ENCODE measurements at places on chromosomes 2 and 18. TPM values are rescaled to one million over a fixed set of nuclear protein-coding genes. Genes with fewer than 3 reads are reported as not detected.
A peak's percentile ranks its signal among the peaks of the same experiment; 100 is the strongest.

DNA sequence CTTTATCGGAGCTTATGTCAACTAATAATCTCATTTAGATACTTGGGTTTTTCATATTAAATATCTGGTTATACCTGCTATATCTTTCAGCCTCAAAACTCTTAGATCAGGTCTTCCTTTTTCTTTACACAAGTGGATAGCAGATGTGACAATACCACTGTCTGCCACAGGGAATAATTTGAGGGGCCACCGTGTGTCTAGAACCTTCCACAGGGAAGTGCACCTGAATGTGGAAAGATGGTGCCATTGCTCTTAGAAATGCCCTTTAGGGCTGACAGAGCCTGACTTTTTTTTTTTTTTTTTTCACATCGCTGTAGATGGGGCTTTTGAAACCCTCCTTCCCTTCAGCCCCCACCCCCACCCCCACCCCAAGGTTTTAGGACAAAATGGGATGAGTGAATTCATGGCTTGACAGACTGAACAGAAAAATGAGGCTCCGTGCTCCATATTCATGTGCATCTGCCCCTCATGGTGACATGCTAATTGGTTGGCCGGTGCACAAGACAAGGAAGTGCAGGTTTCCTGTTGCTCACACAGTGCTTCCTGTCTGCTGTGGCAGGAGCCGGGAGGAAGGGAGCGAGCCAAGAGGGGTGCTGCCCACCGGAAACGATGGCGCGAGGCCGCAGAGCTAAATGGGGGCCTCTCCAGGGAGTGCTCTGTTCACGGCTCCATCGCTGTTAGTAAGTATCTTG is 246.0 kb downstream of the LDLRAD4 start:
- H3K27me3 ChIP-seq: no peaks in the 10 kb centered on the region
- DNase-seq: no peak

DNA sequence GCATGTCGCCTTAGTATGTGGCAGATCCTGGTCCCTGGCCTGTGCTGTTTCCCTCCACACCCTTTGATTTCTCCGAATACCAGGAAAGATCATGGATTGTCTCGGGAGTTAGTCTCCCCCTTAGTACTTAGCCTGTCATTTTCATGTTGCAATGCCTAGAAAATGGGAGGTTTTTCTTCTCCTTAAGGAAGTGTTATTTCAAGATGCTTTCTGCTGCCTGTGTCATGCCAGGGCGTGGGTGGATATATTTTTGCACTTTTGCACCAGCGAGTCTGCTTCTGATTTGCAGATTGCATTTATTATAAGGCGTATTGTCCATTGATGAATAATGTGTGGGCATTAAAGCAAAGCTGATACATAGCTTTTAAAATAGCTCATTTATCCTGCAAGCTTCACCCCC is 223.5 kb downstream of the NEDD4L start:
- no peaks in the 10 kb centered on the region for H3K27me3 ChIP-seq
- H3K27ac ChIP-seq: no peak overlapping the region
- peaks cover 20% of the 10 kb centered on the region for H3K4me1 ChIP-seq
- DNase-seq: no peak
- H3K4me3 ChIP-seq: no peak overlapping the region

- peaks cover 79% of the 10 kb centered on the region for H3K4me1 ChIP-seq
- no peaks in the 10 kb centered on the region for H3K36me3 ChIP-seq
- peak overlapping the region; percentile 43 for H3K4me3 ChIP-seq
- H3K27me3 ChIP-seq: no peaks in the 10 kb centered on the region
- peak overlapping the region; percentile 99 for H3K27ac ChIP-seq
These were observed 74.5 kb downstream of the LRRFIP1 start for GRCh38 chr2:237701859-237702390.

DNA sequence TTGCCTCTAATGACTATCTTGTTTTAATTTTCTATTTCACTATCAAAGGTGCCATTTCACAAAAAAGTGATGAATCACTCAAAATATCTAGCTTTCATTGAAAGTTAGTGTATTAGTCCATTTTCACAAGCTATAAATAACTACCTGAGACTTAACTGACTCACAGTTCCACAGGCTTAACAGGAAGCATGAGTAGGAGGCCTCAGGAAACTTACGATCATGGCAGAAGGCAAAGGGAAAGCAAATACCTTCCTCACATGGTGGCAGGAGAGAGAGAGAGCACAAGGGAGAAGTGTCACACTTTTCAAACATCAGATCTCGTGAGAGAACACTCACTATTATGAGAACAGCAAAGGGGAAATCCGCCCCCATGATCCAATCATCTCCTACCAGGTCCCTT is 1220.4 kb upstream of the ZEB2 start:
- no peaks in the 10 kb centered on the region for H3K36me3 ChIP-seq
- no peak overlapping the region for H3K27ac ChIP-seq
- 0 out of 2 replicates have a peak, but pooled peaks cover 7% of the 10 kb centered on the region for H3K4me1 ChIP-seq
- no peak overlapping the region for H3K4me3 ChIP-seq

- H3K36me3 ChIP-seq: no peaks in the 10 kb centered on the region
- no peak for DNase-seq
- no peaks in the 10 kb centered on the region for H3K4me1 ChIP-seq
- H3K27ac ChIP-seq: no peak overlapping the region
These were observed 54.0 kb upstream of the PPP1CB start for GRCh38 chr2:28697602-28698149.

- no peaks in the 10 kb centered on the region for H3K36me3 ChIP-seq
- H3K27ac ChIP-seq: no peak overlapping the region
- peak; percentile 62 for DNase-seq
- H3K27me3 ChIP-seq: no peaks in the 10 kb centered on the region
These were observed 20.3 kb upstream of the LAPTM4A start for GRCh38 chr2:20071397-20072383.

DNA sequence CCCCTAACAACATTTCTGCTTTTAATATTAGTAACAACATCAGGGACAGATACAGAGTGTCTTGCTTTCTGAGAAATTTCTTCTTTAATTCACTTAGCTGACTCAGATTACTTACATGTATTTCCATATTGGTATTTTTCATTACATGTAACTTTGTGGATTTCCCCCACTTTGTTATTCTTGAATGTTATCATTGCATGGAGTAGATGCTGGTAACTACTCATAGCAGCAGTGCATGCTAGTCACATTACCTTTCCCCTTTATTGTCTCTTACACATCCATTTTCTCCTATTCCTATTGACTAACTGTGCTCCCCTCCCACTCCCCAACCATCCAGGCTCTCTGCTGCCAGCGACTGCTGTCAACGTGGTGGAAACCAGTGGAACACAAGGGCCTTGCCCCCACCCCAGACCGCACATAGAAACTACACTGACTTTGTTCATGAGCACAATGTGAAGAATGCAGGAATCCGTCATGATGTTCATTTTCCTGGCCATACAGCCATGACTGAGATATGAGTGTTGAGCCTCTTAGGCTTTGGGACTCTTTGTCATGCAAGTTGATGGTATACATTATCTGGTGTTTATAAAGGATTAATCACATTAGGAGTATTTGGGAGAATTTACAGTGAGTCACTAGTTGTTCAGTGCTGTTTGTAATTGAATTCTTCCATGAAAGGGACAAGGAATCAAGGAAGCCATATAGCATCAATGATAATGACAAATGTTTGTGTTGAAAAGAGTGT is 91.0 kb downstream of the EPB41L5 start:
- no peak overlapping the region for H3K27ac ChIP-seq
- H3K4me3 ChIP-seq: no peak overlapping the region
- no peaks in the 10 kb centered on the region for H3K4me1 ChIP-seq
- H3K36me3 ChIP-seq: no peaks in the 10 kb centered on the region

DNA sequence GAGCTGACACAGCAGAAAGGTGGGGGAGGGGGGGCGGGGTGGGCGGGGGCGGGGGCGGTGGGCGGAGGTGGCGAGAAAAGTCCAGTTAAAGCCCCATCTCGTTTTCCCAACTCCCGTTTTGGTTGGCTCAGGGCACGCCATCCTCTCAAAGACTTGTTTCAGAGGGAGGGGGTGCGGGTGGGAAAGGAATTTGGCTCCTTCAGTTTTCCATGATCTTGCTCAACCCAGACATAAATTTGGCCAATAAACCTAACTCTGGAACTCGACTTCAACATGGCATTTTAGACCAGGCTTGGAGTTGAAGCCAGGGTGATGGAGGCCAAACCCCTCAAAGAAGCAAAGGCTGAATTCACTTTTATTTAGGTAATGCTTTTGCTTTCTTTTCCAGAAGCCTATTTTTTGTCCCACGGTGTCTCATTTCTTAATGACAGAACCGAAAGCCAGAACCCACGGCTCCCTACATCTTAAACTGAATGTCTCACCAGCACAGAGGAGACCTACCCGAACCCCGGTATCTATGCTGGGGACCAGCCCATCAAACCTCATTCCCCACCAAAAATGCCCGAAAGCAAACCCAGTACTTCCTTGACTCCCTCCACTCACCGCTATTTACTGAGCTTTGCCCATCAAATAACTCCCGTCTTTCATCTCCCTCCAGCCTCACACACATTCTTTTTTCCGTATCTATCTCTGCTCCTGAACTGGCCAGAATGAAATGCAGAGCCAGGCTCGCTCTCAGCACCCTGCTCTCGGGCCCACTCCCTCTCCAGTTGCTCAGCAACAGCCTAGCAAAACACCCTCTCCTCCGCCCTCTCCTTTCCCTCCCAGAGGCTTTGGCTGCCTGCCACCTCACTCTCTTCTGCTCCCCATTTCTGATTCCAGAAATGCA is 4.3 kb downstream of the IGFBP5 start:
- H3K27ac ChIP-seq: no peak overlapping the region
- H3K4me1 ChIP-seq: peaks cover 39% of the 10 kb centered on the region
- no peaks in the 10 kb centered on the region for H3K36me3 ChIP-seq
- DNase-seq: peak; percentile 81

- no peak for DNase-seq
- no peaks in the 10 kb centered on the region for H3K27me3 ChIP-seq
These were observed 14.8 kb upstream of the STEAP3 start for GRCh38 chr2:119208791-119209203.

- H3K27me3 ChIP-seq: peaks cover 11% of the 10 kb centered on the region
- DNase-seq: no peak
- H3K4me1 ChIP-seq: peaks cover 22% of the 10 kb centered on the region
- H3K27ac ChIP-seq: no peak overlapping the region
- no peaks in the 10 kb centered on the region for H3K36me3 ChIP-seq
These were observed 44.2 kb downstream of the TGIF1 start for GRCh38 chr18:3494245-3494526.

DNA sequence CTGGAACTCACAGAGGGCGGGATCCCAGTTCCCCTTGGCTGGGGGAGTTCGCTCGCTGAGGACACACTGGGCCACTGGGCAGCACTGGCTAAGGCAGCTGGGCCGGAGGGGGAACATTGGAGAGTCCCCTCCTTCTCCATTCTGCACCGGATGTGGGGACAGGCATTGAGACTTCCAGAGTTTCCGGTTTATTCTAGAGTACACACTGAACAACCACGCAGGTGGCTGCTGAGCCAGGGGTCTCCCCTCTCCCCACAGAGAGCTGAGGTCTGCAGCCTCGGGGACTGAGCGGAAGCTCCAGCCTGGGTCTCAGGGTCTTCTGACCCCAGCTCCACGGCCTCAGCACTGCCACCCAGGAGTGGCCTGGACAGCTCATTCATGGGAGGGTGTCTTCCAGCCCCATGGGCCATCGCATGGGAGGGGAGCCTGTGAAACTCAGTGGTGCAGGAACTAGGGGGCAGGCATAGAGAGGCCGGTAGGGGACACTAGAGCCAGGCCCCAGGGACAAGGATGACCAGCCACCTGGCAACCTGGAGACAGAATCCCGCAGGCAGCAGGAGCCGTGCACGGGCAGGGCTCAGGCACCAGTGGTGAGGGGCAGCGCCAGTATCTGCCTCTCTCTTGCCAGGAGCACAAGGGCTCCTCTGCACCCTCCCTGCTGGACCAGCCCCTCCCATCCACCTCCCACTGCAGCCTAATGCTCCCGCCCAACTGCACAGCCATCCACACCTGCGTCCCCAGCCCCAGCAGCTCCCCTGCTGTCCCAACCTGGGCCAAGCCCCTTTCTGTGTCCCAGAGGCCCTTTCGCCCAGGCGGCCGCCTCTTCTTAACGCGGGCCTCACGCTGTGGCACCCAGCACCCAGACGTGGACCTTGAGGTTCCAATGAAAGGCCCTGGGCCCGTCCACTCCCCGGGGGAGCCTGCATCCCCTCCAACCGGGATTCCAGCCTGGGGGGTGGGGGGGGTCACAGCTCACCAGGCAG is 45.1 kb upstream of the GPC1 start:
- H3K4me3 ChIP-seq: no peak overlapping the region
- H3K4me1 ChIP-seq: no peaks in the 10 kb centered on the region
- H3K27ac ChIP-seq: no peak overlapping the region
- no peak for DNase-seq
- no peaks in the 10 kb centered on the region for H3K27me3 ChIP-seq
- H3K36me3 ChIP-seq: no peaks in the 10 kb centered on the region

- H3K27me3 ChIP-seq: no peaks in the 10 kb centered on the region
- no peak for DNase-seq
- H3K36me3 ChIP-seq: no peaks in the 10 kb centered on the region
These were observed 510.0 kb upstream of the ZEB2 start for GRCh38 chr2:145029873-145030272.

DNA sequence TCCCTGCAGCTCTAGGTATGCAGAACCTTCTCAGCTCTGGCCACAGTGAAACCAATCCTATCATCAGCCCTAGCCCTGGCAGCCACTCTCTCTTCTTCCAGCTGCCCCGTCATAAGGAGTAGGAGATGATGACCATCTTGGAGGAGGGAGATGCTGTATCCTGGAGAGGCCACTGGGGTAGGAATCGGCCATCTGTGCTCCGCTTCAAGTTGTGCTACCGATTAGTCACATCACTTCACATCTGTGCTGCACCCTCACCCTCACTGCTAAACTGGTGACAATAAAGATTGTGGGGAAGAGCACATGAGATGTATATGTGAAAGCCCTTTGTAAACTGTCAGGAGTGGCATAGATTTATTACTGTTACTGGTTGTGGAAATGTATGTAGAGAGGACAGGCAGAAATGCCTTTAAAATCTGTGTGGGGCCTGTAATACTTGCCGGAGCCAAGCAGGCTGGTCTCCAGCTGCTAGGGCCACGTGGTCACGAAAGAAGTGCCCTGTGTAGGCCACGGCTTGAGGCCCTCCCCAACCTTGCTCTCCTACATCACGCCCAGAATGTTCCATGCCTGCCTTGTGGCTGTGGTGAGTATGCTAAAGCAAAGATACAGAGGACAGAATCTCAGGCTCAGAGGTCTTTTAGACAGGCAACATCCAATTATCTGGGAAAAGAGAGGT is 236.8 kb downstream of the CLIP4 start:
- H3K27me3 ChIP-seq: no peaks in the 10 kb centered on the region
- no peak overlapping the region for H3K27ac ChIP-seq
- no peak for DNase-seq
- no peaks in the 10 kb centered on the region for H3K36me3 ChIP-seq

DNA sequence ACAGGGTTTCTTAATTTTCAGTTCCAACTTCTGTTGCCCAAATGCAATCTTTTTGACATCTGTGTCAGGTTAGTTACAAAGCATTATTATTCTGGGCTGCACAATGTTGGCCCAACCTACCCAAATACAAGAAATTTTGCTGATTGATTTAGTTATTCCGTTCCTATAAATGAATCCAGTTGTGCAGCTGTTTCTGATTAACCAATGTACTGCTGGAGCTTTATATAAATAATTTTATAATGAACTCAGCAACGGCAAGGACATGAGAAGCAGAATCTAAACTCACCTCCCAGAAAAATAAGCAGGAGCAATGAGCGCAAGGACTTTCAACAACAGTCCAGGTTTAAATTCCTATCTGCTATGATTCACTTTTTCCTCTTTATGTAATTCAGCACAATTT is 76.3 kb upstream of the WIPF1 start:
- no peak for DNase-seq
- peaks cover 5% of the 10 kb centered on the region for H3K36me3 ChIP-seq
- no peak overlapping the region for H3K27ac ChIP-seq
- no peaks in the 10 kb centered on the region for H3K4me1 ChIP-seq
- H3K27me3 ChIP-seq: no peaks in the 10 kb centered on the region

The RAMP1 gene
- total RNA-seq: 2.7 TPM

The POTEE gene
- total RNA-seq: 0.97 TPM

The ZNF236 gene
- 10.1 TPM for total RNA-seq

The IL1F10 gene
- not detected for total RNA-seq

The CRYGC gene
- not detected for total RNA-seq

The EHD3 gene
- total RNA-seq: 11.9 TPM

The IFIH1 gene
- total RNA-seq: 3.0 TPM

The CNGA3 gene
- total RNA-seq: not detected

The C2orf49 gene
- total RNA-seq: 19.6 TPM

Data from GM23338 (cell line).